ENCODE measurements at places on chromosomes 1 and 21. TPM values are rescaled to one million over a fixed set of nuclear protein-coding genes. Genes with fewer than 3 reads are reported as not detected.

S100A4 gene
- total RNA-seq = 2.9 TPM

PROX1 gene
- 0.02 TPM for total RNA-seq

IL20 gene
- not detected for total RNA-seq

ERICH3 gene
- not detected for total RNA-seq

GON4L gene
- total RNA-seq = 22.0 TPM

DIO1 gene
- total RNA-seq = not detected

LMX1A gene
- not detected for total RNA-seq

NBPF4 gene
- total RNA-seq = not detected

SPATA45 gene
- 1.8 TPM for total RNA-seq

CHI3L1 gene
- total RNA-seq = not detected

FCN3 gene
- total RNA-seq = not detected

S100A12 gene
- total RNA-seq = not detected

GJB3 gene
- 0.57 TPM for total RNA-seq

NCAM2 gene
- total RNA-seq = 3.1 TPM

EXTL2 gene
- total RNA-seq = 23.1 TPM

DNA sequence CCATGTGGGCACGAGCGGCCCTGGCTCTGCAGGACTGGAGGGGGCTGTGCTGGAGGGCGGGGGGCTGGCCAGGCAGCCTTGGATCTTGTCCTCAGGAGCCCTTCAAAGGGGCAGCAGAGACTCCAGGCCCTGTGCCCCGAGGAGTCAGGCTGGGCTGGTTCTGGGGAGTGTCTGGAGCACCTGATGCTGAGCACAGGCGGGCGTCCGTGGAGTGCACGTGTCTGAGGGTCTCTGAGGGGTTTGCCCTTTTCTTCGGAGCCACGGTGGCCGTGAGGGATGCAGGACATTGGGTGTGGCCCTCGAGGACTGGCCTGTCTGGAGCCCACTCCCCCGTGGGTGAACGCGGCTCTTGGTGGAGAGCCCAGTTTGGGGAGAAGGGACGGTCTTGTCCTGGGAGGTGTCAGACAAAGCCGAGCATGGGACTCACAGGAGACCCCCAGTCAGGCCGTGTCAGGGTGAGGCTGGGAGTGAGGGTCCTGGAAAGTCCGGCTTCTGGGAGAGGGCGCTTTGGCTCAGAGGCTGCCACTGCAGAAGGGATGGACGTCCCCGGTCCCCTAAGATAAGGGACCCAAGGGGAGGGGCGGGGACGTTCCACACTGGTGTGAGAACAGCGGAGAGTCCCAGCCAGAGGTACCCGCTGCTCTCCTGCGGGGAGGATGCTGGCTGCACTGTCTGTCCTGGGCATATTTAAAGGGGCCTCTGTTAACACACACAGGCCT, 60.8 kb downstream of the COL18A1 start:
- DNase-seq = no peak

DNA sequence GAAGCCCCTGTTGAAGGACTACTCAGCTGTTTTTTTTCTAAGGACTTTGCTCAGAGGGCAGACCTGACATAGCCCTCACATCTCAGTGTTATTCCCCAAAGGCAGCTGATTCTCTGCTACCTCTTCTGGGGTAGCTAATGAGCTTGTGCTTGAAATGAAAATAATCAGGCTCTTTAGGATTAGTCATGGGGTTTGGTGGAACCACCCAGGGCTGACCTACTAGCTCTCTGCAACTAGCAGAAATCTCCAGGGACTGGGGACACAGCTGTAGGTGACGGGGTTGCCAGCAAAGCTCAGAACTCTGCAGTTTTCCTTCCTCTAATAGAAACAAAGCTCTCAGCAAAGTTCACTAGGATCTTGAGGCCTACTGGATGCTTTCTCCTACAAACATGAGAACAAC, 106.4 kb upstream of the BCL9 start:
- no peak for DNase-seq

DNA sequence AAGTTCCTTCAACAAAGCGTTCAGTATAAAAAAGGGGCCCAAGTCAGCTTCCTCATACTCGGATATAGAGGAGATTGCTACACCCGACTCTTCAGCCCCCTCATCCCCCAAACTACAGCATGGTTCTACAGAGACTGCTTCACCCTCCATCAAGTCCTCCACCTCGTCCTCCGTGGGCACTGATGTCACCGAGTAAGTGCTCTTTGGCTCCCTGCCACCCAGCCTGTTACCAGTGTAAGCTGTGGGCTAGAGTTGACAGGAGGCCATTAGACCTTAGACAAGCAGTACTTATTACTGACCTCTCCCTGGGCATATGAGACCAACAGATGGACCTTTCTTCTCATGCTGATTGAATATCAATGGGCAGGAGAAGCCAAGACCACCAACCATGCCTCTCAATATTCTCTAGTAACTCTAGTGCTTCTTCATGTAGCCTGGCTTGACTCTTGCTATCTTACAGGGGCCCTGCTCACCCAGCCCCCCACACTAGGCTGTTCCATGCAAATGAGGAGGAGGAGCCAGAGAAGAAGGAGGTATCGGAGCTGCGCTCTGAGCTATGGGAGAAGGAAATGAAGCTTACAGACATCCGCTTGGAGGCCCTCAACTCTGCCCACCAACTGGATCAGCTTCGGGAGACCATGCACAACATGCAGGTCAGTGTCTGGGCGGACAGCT, 20.9 kb upstream of the IPO9 start:
- DNase-seq = no peak

DNA sequence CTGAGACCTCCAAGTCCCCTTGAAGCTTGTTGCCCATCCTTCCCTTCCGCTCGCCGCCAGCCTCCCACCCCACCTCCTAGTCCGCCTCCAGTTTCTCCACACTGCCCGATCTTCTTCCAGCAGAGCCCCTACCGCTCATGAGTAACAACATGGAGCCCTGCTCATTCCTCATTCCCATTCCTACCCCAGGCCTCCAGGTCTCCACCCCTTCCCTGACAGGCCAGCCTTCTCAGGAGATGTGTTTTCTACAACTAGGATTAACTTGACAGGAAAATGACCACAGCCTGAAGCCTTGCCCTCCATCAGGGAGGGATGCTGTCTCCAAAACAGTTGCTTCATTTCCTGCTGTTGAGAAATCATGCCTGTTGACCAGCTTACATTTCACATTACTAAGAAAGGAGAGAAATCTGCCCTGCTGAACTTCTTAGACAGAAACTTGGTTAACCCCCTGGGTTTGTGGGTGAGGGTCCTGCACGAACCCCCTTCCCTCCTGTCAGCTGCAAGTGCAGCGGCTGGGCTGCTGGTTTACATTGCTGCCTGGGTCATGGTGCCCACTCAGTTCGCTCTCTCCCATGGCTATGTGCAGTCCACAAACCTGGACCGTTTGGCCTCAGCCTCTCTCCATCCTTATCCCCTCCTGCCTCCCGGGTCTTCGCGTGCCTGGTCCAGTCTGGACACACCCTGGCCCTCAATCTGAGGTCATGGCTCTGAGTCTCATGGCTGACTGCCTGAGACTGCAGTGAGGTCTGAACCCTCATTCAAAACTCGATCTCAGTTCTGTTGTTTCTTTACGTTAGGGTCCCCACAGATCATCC, 16.1 kb upstream of the CHI3L1 start:
- DNase-seq = peak; percentile 69

DNA sequence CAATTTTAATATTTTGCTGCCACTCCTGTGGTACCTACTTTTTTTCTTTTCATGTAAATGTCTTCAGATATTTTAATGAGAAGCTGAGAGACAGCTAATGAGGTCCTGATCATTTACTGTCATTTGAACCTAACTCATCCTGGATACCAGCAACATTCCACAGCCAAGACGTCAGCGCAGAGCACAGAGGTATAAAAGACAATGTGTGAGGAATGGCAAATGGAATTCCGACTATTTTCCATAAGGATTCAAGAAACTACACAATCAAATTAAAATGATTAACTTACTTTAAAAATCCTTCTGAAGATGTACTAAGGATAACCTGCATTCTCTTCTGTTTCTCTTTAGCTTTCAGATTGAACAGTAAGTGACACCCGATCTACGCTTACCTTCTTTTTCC, 38.8 kb downstream of the HEATR1 start:
- no peak for DNase-seq

- no peak for DNase-seq
These were observed 51.2 kb downstream of the OPTC start for GRCh38 chr1:203544978-203545816.

DNA sequence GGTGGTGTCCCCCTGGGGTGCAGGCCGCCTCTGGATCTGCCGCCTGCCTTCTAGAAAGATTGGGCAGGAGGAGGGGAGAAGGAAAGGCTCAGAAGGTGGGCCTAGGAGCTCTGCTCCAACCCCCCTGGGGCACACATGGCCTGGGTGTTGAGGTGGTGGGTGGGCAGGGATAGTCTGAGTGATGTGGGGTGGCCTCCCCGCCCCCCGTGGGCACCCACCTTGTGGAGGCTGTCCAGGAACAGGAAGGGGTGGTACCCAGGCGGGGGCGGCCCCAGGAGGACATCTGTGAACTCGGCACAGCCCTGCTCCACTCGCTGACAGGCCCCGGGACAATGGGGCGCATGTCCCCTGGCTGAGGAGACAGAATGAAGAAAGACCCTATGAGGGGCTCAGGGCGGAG, 54.9 kb downstream of the MORN1 start:
- DNase-seq = no peak

GRCh38 chr1:201639826-201640225, 100.9 kb downstream of the NAV1 start:
- DNase-seq = no peak

DNA sequence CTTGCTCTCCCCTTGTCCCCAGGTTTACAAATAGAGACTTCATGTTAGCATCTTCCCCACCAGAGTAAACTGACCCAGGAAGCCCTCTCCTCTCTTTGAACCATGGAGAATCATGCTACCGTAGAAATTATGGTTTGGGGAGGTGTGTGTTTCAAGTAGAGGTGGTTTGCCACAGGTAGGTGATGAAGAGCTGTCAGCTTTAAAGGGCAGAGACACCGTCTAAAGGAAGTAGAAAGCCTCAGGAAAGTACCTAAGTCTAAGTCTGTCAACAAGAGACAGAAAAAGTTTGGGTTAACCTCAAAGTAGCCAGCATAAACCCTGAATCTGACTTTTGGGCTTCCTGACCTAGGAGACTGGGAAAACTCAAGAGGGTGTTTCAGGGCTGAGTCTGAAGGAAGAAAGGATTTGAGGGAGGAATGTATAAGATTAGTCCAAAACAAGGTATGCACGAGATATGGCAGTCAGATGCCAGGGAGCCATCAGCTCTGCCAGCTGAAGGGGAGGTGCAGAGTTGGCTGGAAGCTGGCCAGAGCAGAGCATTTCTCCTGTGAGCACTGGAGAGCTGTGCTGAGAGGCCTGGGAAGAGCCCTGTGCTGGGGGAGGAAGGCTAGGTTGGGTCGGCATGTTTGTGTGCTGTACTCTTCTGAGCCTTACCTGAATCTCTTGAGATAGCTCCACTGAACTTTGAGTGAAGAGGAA, 14.3 kb downstream of the ADAMTSL4 start:
- DNase-seq = peak; percentile 77

DNA sequence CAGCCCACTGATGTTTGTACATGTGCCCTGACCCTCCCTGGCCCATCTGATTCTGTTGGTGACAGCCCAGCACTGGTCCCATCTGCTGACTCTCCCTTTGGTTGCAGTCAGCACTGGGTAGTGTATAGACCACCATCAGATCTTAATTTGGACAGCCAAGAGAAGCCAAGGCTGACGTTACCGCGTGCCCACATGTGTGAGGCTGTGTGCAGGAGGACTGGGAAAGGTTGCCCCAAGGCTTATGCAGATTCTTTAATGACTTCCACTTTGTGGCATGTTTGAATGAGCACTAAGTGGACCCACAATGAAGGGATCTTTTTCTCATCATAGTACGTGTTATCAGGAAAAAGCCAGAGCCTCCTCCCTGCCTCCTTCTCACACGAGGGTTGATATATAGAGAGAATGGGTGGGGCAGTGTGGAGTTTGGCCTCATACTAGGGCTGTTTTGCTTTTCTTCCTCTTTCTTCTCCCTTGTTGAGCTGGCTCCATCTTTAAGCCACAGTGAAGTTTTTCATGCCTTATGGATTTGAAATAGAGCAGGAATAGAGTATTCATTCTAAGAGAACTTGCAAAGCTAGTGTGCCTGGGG, 93.5 kb downstream of the NAV1 start:
- DNase-seq = no peak

DNA sequence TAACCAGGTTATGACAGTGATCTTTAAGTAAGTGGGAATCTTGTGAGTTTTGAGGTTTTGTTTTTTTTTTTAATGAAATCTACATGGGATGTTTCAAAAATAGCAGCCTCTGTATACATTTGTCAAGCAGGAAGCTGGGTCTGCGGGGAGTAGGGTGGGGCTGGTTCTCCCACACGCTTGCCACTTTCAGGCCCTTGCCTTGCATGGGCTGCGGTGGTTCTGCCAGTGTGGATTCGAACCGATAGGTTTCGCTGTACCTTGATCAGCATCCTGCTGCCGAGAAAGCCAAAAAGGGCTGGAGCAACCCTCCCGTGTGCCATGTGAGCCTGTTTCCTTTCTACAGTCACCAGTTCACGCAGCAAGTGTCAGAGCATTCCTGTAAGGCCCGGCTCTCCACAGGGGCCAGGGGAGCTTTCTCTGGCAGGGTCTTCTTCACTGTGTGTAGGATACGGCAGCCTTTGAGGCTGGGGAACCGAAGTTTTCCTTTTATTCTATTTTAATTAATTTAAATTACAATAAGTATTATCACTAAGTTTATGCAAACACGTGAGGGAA, 79.2 kb upstream of the SAMD11 start:
- no peak for DNase-seq

DNA sequence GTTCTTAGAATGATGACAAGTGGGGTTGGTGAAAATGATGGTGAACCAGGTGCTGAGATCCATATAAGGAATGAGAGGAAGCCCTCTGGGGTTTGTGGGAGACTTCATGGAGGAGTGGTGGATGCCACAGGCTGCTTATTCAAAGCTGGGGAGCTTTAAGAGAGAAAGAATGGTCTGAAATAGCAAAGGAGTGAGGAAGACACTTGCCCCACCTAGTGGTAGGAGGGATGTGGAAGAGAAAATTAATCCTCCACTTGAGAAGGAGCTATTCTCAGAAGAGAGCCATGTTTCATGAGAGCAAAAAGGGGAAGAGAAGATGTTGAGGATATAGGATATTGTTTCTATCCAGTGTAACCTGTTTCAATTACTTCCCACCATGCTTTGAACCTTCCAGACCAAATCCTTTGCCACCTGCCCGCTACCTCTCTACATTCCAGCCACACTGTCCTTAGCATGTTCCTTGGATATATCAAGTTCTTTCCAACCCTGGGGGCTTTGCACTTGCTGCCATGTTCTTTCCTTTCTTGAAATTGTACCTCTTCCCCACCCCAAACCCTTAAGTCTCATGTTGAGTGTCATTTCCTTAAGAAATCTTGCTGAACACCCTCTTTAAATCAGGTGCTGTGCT, 19.6 kb upstream of the ZNF648 start:
- peak; percentile 40 for DNase-seq

- DNase-seq = no peak
These were observed 210.4 kb upstream of the VAMP3 start for GRCh38 chr1:7560601-7561181.

DNA sequence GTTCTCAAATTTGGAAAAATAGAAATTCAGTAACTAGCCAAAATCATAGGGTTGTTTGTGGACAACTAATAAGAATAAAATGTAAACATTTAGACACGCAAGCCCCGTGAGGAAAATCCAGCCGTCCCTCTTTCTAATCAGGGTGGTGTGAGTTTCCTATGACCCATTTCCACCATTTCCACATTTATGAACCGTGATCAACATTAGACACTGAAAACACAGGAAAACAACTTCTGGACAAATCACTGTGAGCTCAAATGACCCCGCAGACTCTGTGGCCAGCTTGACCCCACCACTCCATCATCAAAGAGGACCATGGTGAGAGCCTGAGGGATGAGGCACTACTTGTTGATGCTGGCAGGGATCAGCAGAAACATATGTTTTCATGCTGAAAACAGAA, 101.0 kb downstream of the SIM2 start:
- DNase-seq = no peak

All from M059J (cell line).